Fibroblast of skin of abdomen (primary cell): ENCODE measurements at places on chromosomes 11 and 22.

GRCh38 chr11:12505183-12505582 lies 127.8 kb downstream of the PARVA start:
- no peak for DNase-seq

GRCh38 chr11:70772950-70773349 lies 374.6 kb downstream of the CTTN start:
- no peak for DNase-seq

GRCh38 chr22:40764763-40765441 lies 54.2 kb downstream of the SLC25A17 start:
- DNase-seq, result no peak

- no peak for DNase-seq
Measured at GRCh38 chr11:128886406-128887124, 4.6 kb upstream of the KCNJ5 start.

- no peak for DNase-seq
Measured at GRCh38 chr22:33866511-33866910, 53.8 kb downstream of the LARGE1 start.

GRCh38 chr11:93324500-93324899 lies 6.0 kb upstream of the DEUP1 start:
- no peak for DNase-seq

GRCh38 chr11:85673393-85673792 lies 8.5 kb upstream of the CREBZF start:
- DNase-seq, result no peak

DNA sequence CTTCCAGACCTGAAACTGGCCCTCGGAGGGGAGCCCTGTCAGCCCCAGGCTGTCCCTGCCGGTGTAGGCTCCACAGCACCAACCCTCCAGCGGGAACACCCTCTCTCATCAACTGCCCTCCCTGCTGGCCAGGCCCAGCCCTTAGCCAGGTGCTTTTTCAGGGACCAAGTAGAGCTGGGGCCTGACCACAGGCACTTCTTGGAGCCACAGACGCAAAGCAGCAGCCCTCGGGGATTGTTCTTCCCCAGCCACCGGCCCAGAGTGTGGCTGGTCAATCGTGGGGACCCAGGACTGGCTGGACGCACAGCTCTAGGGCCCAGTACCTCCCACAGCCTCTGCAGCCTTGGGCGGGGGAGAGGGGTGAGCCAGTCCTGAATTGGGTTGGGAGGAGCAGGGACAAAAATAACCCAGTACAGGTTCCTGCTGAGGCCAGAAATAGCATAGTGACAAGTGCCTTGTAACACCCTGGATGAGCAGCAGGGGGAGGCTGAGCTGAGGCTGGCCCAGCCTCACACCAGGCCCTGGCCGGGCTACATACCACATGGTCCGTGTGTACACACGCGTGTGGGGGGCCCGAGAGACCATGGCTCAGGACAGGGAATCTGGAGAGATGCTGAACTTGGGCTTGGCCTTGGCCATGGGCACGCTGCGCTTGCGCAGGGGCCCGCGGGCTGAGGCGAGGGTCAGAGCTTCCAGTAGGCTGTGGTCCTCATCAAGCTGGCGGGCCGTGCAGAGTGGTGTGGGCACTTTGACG lies 2.0 kb downstream of the KCNJ11 start:
- DNase-seq, result no peak

GRCh38 chr11:68838572-68838964 lies 3.1 kb downstream of the CPT1A start:
- no peak for DNase-seq

DNA sequence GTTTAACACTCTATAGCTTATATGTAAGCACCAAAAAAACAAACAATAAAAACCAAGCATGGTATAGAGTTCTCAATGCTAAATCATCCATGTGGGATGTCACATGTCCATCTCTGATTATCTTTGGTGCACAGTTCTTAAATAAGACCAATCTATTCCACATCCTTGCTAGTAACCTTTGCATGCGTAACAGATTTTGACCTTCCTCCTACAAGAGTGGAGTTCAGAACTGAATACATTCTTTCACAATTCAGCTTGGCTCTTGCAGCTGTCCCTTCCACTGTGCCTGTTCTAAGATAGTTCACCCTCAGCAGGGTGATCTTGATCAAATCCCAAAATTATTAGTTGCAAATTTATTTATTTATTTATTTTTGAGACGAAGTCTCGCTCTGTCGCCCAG lies 21.1 kb downstream of the PRR14L start:
- no peak for DNase-seq

DNA sequence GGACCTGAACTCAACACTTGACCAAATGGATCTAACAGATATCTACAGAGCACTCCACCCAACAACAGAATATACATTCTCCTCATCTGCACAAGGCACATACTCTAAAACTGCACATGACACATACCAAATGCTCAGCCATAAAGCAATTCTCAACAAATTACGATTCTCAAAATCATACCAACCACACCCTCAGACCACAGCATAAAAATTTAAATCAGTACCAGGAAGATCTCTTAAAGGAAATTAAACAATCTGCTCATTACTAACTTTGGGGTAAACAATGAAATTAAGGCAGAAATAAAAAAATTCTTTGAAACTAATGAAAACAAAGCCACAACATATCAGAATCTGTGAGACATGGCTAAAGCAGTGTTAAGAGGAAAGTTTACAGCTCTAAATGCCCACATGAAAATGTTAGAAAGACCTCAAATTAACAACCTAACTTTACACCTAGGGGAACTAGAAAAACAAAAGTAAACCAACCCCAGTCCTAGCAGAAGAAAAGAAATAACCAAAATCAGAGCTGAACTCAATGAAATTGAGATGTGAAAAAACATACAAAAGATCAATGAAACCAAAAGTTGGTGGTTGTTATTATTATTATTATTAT lies 37.2 kb downstream of the TMEM123 start:
- DNase-seq, result no peak

DNA sequence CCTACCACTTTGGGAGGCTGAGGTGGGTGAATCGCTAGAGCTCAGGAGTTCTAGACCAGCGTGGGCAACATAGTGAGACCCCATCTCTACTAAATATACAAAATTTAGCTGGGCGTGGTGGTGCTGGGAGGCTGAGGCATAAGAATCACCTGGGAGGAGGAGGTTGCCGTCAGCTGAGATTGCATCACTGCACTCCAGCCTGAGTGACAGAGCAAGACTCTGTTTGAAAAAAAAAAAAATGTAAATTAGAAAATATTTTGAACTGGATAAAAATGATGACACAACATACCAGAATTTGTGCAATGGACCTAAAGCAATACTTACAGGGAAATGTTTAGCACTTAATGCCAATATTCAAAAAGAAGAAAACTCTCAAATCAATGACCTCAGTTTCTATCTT lies 46.4 kb downstream of the ATG16L2 start:
- DNase-seq, result no peak

- no peak for DNase-seq
Measured at GRCh38 chr11:19511413-19512183, 201.0 kb upstream of the NAV2 start.

DNA sequence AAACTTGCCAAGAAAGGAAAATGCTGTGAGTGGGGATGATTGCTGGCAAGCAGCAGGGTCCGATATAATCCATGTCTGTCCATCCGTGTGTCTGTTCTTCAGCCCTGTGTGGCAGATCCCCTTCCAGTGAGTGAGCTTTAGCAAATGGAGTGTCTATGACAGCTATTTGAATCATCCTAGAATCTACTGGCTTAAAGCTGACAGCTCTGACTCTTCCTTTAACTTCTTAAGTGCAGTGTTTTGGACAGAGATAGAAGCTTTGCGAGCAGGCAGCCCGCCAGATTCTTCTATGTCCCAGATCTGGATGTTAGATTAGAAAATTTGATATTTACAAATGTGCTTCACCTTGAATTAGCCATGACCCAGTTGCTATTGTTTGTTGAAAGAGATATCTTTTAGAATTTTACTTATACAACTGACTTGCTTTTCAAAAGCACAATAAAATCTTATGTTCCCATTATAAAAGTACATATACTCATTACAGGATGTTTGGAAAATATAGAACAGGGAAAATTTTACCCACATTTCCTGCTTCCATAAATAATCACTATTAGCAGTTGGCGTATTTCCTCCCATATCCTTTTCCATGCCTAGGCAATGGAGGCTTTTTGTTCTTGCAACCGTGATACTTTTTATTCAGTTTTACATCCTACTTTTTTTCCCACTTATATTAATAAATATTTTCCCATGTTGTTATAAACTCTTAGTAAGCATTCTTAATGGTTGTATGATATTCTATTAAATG lies 124.5 kb downstream of the COMMD9 start:
- DNase-seq, result peak; percentile 58
